ENCODE measurements at places on chromosomes 11 and 22. TPM values are rescaled to one million over a fixed set of nuclear protein-coding genes. Genes with fewer than 3 reads are reported as not detected.

OR52I2 gene
- not detected for total RNA-seq

GUCY1A2 gene
- total RNA-seq: not detected

GRCh38 chr11:44014968-44015623 lies 32.7 kb upstream of the ACCSL start:
- no peaks in the 10 kb centered on the region for H3K36me3 ChIP-seq
- H3K4me3 ChIP-seq: no peak overlapping the region
- no peaks in the 10 kb centered on the region for H3K4me1 ChIP-seq
- no peak overlapping the region for H3K27ac ChIP-seq
- peaks cover 6% of the 10 kb centered on the region for H3K27me3 ChIP-seq

DNA sequence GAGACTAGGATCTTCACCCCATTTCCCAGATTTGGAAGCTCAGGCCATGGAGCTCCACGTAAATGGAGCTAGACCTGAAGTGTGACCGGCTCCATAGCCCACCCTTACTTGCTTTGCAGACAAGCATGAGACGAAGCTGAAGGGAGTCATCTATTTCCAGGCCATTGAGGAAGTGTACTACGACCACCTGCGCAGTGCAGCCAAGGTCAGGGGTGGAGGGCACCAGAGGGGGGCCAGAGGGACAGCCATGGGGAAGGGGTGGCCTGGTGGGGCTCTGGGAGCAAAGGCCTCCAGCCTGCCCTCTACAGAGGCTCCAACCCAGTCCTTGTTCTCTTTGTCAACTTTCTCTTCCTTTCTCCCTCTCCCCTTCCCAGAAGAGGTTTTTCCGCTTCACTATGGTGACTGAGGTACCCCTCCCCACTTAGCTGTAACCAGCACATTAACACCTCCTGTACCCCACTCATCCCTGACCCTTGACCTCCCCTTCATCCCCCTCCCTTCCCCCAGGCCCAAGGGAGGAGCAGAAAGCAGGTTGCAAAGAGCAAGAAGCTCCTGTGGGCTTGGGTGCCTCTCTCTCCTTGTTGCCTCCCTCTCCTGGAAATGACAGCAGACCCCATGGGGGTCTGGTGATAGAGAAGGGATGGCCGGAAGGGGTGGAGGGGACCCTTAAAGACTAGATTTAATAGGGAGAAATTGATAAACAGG lies 23.8 kb downstream of the TREH start:
- DNase-seq: no peak
- H3K27ac ChIP-seq: no peak overlapping the region
- H3K36me3 ChIP-seq: no peaks in the 10 kb centered on the region
- H3K27me3 ChIP-seq: no peaks in the 10 kb centered on the region
- no peak overlapping the region for H3K4me3 ChIP-seq

GRCh38 chr11:132050049-132050448 lies 679.6 kb downstream of the NTM start:
- H3K4me1 ChIP-seq: no peaks in the 10 kb centered on the region
- H3K4me3 ChIP-seq: no peak overlapping the region
- no peak overlapping the region for H3K27ac ChIP-seq
- H3K36me3 ChIP-seq: no peaks in the 10 kb centered on the region
- no peak for DNase-seq

DNA sequence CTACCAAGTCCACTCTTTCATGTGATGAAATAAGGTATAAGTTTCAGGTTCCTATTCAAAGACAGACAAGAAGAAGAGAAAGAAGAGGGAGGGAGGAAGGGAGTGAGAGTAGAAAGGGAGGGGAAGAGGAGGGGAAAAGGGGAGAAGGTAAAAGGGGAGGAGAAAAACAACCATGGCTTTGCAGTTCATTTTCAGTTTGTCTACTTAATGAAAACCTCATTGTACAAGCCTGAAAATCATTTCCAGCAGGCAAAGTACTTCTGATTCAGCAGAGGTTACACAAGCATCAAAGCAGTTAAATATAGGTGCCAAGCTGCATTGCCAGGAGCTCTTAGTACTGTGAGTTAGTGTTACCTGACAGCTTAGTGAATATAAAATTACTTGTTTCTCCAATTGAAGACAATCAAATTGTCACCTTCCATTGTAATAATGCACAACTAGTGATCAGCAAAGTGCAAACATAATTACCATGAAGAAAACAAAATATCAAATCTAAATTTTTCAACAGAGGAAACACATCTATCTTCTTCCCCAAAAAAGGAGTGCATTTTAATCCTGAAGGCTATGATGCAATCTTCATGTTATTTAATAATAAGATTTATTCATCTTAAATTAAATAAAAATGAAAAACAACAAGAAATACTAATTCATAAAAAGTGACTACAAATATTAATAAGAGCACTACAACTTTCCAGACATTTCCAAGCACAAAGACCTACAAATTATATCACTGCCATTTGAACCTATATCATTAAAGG lies 8.2 kb downstream of the SOX6 start:
- H3K27ac ChIP-seq: no peak overlapping the region
- H3K27me3 ChIP-seq: no peaks in the 10 kb centered on the region
- DNase-seq: no peak
- H3K36me3 ChIP-seq: no peaks in the 10 kb centered on the region

DNA sequence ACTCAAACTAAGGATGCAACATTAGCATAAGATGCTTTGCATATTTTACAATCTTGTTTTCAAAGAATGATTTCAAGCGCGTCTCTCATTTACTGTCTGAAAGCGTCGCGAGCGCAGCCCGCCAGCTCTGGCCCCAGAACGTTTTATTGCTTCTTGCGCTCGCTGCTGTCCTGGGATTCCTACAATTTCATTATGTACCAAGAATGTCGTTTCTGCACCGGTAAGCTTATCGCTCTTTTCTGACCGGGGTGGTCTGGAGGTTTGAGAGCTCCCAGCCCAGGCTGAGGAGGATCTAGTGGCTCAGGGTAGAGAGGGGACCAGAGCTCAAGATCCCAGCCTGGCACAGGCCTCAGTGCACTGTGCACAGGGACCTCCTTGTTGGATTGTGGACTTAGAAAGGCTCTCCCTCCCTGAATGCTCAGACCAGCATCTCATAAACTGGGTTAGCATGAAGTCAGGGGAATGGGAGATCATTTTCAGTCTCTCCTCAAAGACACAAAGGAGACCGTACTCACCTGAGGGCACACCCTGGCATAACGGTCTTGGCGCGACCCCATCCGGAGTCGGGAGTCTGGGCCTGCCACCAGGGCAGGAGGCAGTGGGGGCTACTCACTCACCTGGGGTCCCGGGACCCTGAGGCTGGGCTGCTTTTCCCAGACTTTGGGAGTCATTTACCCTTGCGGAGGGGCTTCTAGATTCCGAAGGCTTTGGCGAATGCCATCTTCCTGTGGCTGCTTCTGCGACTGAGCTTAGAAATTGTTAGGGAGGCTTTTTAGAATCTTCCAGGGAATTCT lies 817.4 kb downstream of the BRD1 start:
- H3K36me3 ChIP-seq: no peaks in the 10 kb centered on the region
- no peak overlapping the region for H3K27ac ChIP-seq
- H3K4me1 ChIP-seq: no peaks in the 10 kb centered on the region

GRCh38 chr11:110160016-110160415 lies 66.8 kb downstream of the ZC3H12C start:
- no peak overlapping the region for H3K4me3 ChIP-seq
- no peaks in the 10 kb centered on the region for H3K4me1 ChIP-seq
- no peak overlapping the region for H3K27ac ChIP-seq

OR51B2 gene
- not detected for total RNA-seq

GRCh38 chr11:47333886-47334443 lies 18.5 kb downstream of the MYBPC3 start:
- H3K4me3 ChIP-seq: no peak overlapping the region
- H3K36me3 ChIP-seq: no peaks in the 10 kb centered on the region
- H3K27me3 ChIP-seq: no peaks in the 10 kb centered on the region
- DNase-seq: no peak
- H3K27ac ChIP-seq: no peak overlapping the region
- no peaks in the 10 kb centered on the region for H3K4me1 ChIP-seq

DNA sequence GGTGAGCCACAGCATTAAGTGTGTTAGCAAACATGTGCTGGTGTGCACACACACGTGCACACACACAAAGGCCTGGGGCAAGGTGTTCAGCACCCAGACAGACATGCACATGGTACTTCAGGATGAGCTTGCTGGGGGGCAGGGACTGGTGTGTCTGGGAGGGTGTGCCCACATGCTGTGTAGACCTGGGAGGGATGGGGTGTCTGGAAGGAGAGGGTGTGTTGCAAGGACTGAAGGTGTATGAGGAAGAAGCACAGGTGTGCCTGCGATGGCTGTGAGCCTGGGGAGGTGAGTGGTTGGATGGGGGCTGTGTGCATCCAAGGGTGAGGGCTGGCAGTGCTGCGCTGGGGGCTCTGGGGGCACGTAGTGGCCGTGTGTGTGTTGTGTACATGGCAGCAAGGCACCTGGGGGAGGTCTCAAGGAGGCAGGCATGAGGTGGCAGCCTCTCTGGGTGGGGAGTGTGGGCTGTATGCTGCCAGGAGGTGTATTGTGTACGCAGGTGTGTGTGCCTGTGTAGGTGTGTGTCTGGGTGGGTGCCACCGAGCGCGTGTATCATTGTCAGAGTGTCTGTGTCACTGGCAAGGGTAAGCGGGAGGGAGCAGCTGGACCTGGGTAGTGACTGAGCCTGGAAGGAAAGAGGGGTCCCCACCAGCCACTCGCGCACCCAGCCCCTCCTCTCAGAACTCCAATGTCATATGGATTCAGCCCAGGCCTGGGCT lies 2.2 kb downstream of the NRXN2 start:
- H3K4me1 ChIP-seq: peaks cover 7% of the 10 kb centered on the region
- H3K27ac ChIP-seq: no peak overlapping the region
- no peaks in the 10 kb centered on the region for H3K36me3 ChIP-seq

DNA sequence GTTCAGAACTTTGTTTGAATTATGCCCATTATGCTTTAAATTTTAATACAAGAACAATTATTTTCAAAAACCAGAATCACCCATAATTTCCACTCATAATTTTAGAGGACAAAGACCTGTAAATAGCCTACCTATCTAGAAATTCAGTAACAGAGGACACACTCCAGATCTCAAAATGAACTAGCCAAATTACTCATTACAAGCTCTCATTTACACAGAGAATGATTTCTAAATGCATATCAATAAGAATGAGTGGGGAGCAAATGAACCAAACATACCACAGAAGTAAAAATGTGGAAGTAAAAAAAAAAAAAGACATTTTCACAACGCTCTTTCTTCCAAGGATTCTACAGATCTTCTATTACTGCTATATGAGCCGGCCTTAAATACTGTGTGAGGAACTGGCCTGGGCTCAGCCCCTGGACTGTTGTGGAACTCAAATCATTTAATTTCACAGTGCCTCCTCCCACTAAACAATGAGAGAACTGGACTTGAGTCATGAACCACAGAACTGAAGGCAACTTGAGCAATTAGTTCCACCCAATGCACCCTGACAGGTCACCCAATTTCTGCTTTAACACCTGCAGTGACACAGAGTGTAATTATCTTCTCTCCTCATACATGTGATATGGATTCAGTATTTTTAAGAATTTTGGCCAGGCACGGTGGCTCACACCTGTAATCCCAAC lies 8.0 kb downstream of the MRTFA start:
- DNase-seq: peak; percentile 28
- no peaks in the 10 kb centered on the region for H3K27me3 ChIP-seq
- peak overlapping the region; percentile 9 for H3K27ac ChIP-seq
- H3K4me3 ChIP-seq: no peak overlapping the region
- H3K4me1 ChIP-seq: peaks cover 61% of the 10 kb centered on the region
- peaks cover 1% of the 10 kb centered on the region for H3K36me3 ChIP-seq

DNA sequence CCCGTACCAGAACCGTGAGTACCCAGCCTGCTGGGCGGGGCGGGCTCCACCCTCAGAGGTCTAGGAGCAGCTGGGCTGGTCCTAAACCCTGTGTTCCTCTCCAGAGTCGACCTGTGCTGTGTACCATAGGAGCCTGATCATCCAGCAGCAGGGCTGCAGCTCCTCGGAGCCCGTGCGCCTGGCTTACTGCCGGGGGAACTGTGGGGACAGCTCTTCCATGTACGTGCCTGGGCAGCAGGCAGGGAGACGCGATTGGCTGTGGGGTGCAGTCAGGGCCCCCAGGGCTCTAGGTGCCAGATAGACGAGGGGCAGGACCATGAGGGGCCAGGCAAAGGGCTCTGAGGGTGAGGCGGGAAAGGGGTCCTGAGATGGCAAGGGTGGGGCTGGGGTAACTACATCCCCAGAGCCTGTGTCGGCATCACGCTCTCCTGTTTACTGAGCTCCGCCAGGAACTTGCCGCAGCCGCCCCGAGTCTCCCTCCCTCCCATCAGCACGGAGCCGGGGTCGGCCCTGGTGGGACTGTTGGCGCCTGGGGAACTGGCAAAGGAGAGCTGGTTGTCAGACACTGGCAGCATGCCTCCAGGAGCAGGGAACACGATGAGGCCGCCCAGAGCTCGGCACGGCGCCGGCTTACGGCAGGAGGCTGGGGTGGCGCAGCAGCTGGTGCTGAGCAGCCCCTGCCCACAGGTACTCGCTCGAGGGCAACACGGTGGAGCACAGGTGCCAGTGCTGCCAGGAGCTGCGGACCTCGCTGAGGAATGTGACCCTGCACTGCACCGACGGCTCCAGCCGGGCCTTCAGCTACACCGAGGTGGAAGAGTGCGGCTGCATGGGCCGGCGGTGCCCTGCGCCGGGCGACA lies 22.9 kb upstream of the MUC5B start:
- H3K4me3 ChIP-seq: no peak overlapping the region
- H3K36me3 ChIP-seq: no peaks in the 10 kb centered on the region
- no peaks in the 10 kb centered on the region for H3K4me1 ChIP-seq
- DNase-seq: peak; percentile 3
- H3K27ac ChIP-seq: no peak overlapping the region

- peak overlapping the region; percentile 67 for H3K4me3 ChIP-seq
- peak; percentile 14 for DNase-seq
- H3K27me3 ChIP-seq: peaks cover 31% of the 10 kb centered on the region
- no peak overlapping the region for H3K27ac ChIP-seq
- H3K36me3 ChIP-seq: no peaks in the 10 kb centered on the region
- peaks cover 12% of the 10 kb centered on the region for H3K4me1 ChIP-seq
Observed at GRCh38 chr11:10930224-10930971, 72.5 kb upstream of the ZBED5 start.

- no peaks in the 10 kb centered on the region for H3K36me3 ChIP-seq
- H3K27me3 ChIP-seq: no peaks in the 10 kb centered on the region
- DNase-seq: no peak
- H3K4me3 ChIP-seq: peak overlapping the region; percentile 32
Observed at GRCh38 chr11:95680169-95680929, 109.2 kb downstream of the FAM76B start.

- no peak for DNase-seq
- H3K27ac ChIP-seq: no peak overlapping the region
- no peak overlapping the region for H3K4me3 ChIP-seq
- H3K4me1 ChIP-seq: no peaks in the 10 kb centered on the region
- H3K36me3 ChIP-seq: no peaks in the 10 kb centered on the region
- peaks cover 6% of the 10 kb centered on the region for H3K27me3 ChIP-seq
Observed at GRCh38 chr22:47899894-47900293, 1137.4 kb downstream of the TBC1D22A start.

- no peak overlapping the region for H3K4me3 ChIP-seq
- H3K27me3 ChIP-seq: peaks cover 5% of the 10 kb centered on the region
- H3K27ac ChIP-seq: no peak overlapping the region
- H3K4me1 ChIP-seq: peaks cover 2% of the 10 kb centered on the region
- H3K36me3 ChIP-seq: no peaks in the 10 kb centered on the region
Observed at GRCh38 chr11:76680518-76681425, 10.2 kb upstream of the LRRC32 start.

FIBIN gene
- not detected for total RNA-seq

CRYBA4 gene
- not detected for total RNA-seq
